ENCODE measurements at places on chromosomes 1 and 21. TPM values are rescaled to one million over a fixed set of nuclear protein-coding genes. Genes with fewer than 3 reads are reported as not detected.
A peak's percentile ranks its signal among the peaks of the same experiment; 100 is the strongest.

- no peak for DNase-seq
Observed at GRCh38 chr1:87684194-87684593, 355.5 kb downstream of the LMO4 start.

DNA sequence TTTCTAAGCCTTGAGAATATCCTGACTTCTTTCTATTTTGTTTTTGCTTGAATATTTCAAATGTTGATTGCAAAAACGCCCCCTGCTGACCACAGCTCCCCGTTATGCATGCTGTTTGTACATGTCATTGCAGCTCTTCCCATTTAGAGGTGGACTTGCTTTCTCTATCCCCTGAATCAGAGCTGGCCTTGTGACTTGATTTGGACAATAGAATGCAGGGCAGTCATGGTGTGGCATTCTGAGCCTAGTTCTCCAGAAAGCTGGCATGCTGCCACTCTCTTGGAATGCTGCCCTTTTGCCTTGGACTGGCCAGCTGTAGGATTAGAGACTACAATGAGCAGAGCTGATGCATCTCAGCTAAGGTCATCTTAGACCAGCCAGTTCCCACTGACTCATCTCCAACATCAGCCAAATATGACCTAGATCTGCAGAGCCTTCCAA lies 1561.5 kb downstream of the MRPL39 start:
- DNase-seq: peak; percentile 76

- no peak for DNase-seq
Observed at GRCh38 chr1:164928232-164928812, 369.3 kb downstream of the PBX1 start.

Gene TSPEAR
- not detected for total RNA-seq

DNA sequence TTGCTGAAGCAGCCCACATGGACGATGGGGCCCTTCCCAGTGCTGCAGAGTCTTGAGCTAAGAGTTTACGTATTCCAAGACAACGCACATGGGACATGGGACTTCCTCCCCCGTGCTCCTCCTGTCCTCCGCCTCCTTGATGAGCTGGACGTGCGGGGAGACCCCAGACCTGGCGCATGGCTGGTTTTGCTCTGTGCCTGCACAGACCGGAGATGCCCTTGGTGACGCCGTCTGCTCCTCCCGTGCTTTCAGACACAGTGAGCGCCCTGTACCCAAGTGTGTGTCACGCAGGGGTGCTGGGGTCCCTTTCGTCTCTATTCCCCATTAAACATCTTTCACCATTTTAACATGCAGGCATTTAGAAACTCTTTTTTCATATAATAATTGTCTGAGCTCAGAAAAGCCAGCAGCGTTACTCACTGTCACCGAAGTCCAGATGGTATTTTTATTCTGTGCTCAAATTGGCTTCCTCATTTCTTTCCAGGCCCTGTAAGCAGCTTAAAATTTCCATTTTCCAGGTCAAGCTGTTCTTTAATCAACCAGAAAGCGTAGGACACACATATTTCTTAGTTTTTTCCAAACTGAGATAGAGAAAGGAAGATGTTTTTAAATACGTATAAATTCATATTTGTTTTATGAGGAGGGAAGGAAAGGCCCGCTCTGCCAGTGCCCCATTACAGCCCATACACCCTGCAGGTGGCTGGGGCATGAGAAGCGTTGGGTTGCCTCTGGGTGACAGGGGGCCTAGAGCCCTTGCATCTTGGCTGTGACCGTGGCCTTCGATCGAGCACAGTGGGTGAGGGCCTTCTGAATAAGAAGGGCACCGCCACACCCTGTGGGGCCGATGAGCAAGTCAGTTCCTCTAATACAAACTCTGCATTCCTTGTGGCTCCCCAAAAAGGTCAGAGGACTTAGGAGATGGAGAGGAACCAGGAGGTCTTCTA lies 17.9 kb upstream of the ZBTB21 start:
- DNase-seq: peak; percentile 66

GRCh38 chr1:91261655-91262054 lies 143.0 kb downstream of the HFM1 start:
- DNase-seq: no peak

Gene RHD
- total RNA-seq: not detected

GRCh38 chr1:217425422-217425821 lies 205.5 kb downstream of the GPATCH2 start:
- no peak for DNase-seq

GRCh38 chr1:11391886-11392285 lies 87.1 kb upstream of the DISP3 start:
- no peak for DNase-seq

GRCh38 chr1:97791251-97791650 lies 129.6 kb downstream of the DPYD start:
- DNase-seq: no peak

- no peak for DNase-seq
Observed at GRCh38 chr1:57281324-57281723, 142.5 kb downstream of the DAB1 start.

- no peak for DNase-seq
Observed at GRCh38 chr1:48735796-48736195, 40.9 kb downstream of the BEND5 start.

DNA sequence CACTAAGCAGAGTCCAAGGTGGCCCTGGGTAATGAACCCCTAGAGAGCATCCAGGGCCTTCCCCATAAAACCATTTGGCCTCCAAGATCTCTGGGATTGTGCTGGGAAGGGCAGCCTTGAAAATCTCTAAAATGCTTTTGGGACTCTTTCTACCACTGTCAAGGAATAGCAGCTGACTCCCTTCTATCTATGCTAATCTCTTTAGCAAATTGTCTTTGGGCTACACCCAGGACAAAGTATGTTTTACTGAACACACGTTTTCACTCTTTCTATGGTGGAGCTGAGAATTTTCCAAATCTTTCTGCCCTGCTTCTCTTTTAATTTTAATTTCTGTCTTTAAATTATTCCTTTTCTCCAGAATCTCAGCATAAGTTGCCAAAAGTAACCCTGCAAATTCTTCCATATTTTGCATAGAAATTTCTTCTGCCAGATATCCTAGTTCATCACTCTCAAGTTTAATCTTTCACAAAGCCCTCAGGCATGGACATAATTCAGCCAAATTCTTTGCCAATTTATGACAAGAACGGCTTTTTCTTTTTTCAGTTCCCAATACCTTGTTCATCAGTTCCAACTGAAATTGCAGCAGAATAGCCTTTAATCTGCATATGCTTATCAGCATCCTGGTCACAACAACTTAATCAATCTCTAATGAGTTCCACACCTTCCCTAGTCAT lies 687.0 kb upstream of the ADGRL4 start:
- no peak for DNase-seq

GRCh38 chr1:52976183-52977035 lies 49.3 kb downstream of the SCP2 start:
- DNase-seq: no peak

DNA sequence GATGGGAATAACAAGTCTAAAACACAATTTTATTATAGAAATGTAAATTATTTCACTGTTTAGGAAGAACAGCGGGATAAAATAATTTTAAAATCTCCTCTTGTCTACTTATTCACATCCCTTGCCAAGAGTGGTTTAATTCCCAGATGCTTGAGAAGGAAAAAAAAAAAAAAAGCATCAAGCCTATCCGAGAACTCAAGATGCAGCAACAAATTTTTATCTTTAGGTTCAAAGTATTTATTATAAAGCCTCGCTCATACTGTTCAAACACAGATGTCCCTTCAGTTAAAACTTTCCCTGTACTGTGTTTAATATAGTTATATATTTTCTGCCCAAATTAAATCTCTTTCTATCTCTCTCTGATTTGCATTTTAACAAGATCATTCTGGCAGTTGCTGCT lies 1615.8 kb downstream of the PLA2G4A start:
- no peak for DNase-seq

- no peak for DNase-seq
Observed at GRCh38 chr1:96515430-96515829, 206.2 kb upstream of the PTBP2 start.

DNA sequence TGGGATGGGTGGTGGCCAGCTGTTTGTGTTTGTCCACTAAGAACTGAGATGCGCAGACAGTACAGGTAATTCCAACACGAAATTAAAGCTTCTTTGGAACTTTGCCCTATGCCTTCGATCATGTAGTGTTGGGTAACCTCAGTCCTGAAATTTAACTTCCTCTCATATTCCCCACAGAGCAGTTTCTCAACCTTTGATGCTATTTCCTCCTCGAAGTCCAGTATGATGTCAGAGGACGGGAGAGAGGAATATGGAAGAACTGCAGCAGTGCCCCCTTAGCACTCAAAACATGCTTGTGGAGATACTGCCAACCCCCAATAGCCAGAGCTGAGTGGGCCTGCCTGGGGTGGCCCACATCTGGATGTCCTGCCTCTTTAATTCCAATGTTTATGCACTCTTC lies 3.6 kb downstream of the LPAR3 start:
- DNase-seq: no peak

Gene ZBTB8B
- not detected for total RNA-seq

- no peak for DNase-seq
Observed at GRCh38 chr1:214386747-214387146, 105.8 kb downstream of the SMYD2 start.

- no peak for DNase-seq
Observed at GRCh38 chr1:17046334-17046657, 7.5 kb downstream of the SDHB start.

Gene GBP5
- 3.7 TPM for total RNA-seq

Gene IRF6
- 3.8 TPM for total RNA-seq

Gene PUM1
- 105 TPM for total RNA-seq

DNA sequence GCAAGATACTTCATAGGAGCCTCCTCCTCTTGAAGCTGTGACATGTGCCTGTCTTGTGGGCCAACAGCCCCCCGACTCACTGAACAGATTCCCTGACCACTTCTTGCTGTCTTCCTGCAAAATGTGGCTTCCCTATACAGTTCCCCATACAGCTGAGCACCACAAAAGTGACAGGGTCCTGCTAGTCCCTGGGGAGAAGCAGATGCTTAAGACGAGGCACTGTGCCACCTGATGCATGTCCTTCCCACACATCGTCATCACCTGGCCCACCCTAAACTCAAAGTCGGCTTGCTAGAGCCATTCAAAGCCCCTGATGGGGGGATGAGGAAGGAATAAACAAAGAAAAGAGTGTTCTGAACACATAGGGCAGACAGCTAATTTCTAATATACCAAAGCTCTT lies 29.2 kb upstream of the ETV3 start:
- DNase-seq: no peak

DNA sequence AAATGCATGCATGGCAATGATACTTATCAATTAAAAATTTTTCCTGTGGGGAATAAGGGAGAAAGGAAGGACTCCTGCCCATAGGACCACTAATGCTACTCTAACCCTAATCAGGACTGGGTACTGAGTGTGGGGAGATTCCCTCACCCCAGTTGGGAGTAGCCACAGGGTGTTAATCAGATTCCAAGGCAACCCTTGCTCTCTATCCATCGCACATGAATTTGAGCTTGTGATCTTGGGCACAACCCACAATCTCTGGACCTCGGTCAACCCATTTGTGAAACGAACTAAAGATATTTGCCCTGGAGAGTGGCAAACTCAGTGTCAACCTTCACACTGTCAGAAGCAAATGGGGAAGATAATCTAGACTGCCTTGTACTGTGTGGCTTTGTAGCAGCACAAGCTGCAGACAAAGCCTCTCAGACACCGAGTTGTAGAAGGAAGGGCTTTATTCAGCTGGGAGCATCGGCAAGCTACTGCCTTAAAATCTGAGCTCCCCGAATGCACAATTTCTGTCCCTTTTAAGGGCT lies 69.5 kb downstream of the SERINC2 start:
- DNase-seq: no peak

Gene IVL
- not detected for total RNA-seq

Gene TCEANC2
- total RNA-seq: 3.5 TPM

Gene OLFML3
- total RNA-seq: 96.1 TPM

DNA sequence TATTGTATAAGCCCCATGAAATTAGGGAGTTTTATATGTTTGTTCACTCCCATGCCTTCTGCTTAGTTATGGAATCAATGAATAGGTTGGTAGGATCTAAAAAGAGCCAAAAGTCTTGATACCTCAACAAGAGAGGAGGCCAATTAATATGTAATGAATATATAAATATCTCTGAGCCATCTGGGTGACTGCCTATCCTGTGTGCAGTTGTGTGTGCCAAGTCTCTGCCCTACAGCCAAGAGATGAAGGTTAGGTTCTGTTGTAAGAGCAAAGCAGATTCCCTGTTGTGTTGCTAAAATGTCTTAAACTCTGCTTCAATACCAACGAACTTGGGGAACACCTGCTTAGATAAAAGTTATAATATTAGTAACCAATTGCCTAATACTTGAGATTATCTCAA lies 61.8 kb upstream of the GORAB start:
- no peak for DNase-seq

Gene ERVH48-1
- total RNA-seq: not detected

DNA sequence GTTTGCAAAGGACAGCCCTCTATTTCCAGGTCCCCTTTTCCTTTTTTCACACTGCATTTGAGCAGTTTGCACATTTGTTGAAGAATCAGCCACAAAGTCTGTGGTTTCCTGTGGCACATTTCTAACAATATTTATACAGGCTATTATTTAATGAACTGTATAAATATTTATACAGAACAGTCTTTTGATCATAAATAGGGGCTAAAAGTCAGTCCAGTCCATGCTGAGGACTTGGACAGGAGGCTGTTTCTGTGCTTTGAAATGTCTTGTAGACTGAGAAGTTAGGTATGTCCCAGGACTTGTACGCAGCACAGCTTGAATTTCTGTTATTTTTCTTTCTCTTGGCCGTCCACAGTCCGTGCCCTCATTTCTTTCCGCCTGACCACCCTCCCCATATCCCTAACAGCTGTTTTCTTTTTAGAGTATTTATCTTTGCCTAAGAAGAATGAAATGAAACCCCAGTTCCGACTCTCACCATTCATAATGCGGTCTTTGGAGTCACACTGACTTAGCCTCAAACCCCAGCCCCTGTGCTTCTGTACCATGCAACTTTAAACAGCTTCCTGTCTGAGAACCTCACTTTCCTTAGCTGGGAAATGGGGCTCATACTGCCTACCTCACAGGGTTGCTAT lies 19.7 kb downstream of the FGGY start:
- DNase-seq: no peak

GRCh38 chr1:154774175-154774855 lies 95.8 kb downstream of the KCNN3 start:
- DNase-seq: peak; percentile 16
